ENCODE measurements at places on chromosomes 13 and 19. TPM values are rescaled to one million over a fixed set of nuclear protein-coding genes. Genes with fewer than 3 reads are reported as not detected.
A peak's percentile ranks its signal among the peaks of the same experiment; 100 is the strongest.

DNA sequence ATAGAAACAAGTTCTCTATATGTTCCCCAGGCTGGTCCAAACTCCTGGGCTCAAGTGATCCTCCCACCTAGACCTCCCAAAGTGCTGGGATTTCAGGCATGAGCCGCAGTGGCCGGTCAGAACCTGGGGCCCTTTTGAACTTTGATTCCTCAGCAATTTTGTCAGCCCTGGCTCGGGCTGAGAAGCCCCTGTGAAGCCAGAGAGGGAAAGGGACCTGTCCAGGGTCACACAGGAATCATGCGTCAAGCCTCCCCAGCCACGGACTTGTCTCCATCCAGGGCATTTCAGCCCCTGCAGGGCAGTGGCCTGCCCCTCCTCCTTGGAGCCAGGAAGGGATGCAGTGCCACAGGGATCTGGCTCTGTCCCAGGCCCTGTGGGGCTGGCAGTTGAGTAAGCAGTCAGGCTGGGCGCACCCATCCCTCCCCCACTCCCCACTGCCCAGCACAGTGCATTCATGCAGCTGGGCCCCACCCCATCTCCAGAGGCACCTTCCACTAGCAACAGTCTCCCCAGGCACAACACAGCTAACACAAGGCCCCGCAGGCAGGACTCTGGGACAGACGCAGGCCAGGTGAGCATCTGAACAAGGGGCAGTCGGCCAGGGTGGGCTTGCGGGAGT is at the start of gene CAPS:
Gene CAPS, plus strand, starts transcription at position 516 of the 619 bp plus-strand sequence. CDS start 153 bp downstream, outside the sequence.
- no peaks in the 10 kb centered on the region for H3K4me1 ChIP-seq
- no peaks in the 10 kb centered on the region for H3K36me3 ChIP-seq
- no peak within 1 kb of the TSS for H3K27ac ChIP-seq
- no peak for DNase-seq

DNA sequence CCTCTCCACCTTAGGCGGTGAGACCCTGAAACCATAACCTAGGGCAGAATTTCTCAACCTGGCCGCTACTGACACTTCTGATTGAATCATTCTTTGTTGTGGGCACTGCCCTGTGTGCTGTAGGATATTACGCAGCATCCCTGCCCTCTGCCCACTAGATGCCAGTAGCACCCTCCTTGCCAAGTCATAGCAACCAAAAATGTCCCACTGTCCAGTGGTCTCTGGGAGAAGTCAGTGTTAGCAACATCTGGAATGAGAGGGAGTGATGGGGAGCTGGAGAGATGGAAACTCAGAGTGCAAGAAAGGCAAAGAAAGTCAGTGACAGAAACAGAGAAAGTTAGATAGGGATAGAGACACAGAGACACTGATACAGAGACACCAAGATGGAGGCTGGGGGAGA is 13.6 kb downstream of the KLK4 start:
- H3K27me3 ChIP-seq: peaks cover 48% of the 10 kb centered on the region
- no peak overlapping the region for H3K4me3 ChIP-seq
- H3K36me3 ChIP-seq: no peaks in the 10 kb centered on the region
- H3K4me1 ChIP-seq: peaks cover 2% of the 10 kb centered on the region
- H3K27ac ChIP-seq: no peak overlapping the region
- no peak for DNase-seq

- H3K27ac ChIP-seq: no peak overlapping the region
- no peak overlapping the region for H3K4me3 ChIP-seq
- no peak for DNase-seq
- H3K4me1 ChIP-seq: no peaks in the 10 kb centered on the region
These were observed 23.6 kb upstream of the CCDC124 start for GRCh38 chr19:17909003-17909732.

GRCh38 chr13:78241278-78241919 is 322.8 kb upstream of the EDNRB start:
- no peaks in the 10 kb centered on the region for H3K4me1 ChIP-seq
- H3K36me3 ChIP-seq: no peaks in the 10 kb centered on the region
- H3K27ac ChIP-seq: no peak overlapping the region
- no peak overlapping the region for H3K4me3 ChIP-seq

GRCh38 chr19:35675589-35676140 is 9.3 kb downstream of the UPK1A start:
- no peak overlapping the region for H3K27ac ChIP-seq
- H3K4me3 ChIP-seq: no peak overlapping the region
- peaks cover 2% of the 10 kb centered on the region for H3K36me3 ChIP-seq
- no peak for DNase-seq

DNA sequence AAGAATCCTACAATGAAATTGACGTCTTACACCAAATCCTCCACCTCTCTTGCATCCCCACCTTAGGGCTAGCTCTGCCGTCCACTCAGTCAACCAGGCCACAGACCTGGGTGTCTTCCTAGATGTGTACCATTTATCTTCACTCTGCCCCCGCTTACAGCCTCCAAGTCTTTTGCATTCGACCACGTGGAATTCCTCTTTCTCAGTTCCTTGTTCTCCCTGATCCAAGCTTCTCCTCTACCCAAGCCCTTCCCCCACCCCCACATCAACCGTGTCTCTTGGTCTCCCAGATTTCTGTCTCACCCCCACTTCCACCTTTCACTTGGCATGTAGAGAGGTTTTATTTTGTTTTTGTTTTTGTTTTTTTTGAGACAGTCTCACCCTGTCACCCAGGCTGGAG is 1.2 kb upstream of the DMWD start:
- peaks cover 21% of the 10 kb centered on the region for H3K27me3 ChIP-seq
- H3K4me1 ChIP-seq: peaks cover 42% of the 10 kb centered on the region
- DNase-seq: no peak
- peak overlapping the region; percentile 85 for H3K4me3 ChIP-seq
- peaks cover 3% of the 10 kb centered on the region for H3K36me3 ChIP-seq
- H3K27ac ChIP-seq: peak overlapping the region; percentile 90

- H3K27ac ChIP-seq: no peak overlapping the region
- no peaks in the 10 kb centered on the region for H3K4me1 ChIP-seq
- no peak overlapping the region for H3K4me3 ChIP-seq
- no peaks in the 10 kb centered on the region for H3K36me3 ChIP-seq
- no peak for DNase-seq
These were observed 166.6 kb downstream of the NDFIP2 start for GRCh38 chr13:79647533-79647932.

Gene C1QTNF9
- total RNA-seq: not detected

DNA sequence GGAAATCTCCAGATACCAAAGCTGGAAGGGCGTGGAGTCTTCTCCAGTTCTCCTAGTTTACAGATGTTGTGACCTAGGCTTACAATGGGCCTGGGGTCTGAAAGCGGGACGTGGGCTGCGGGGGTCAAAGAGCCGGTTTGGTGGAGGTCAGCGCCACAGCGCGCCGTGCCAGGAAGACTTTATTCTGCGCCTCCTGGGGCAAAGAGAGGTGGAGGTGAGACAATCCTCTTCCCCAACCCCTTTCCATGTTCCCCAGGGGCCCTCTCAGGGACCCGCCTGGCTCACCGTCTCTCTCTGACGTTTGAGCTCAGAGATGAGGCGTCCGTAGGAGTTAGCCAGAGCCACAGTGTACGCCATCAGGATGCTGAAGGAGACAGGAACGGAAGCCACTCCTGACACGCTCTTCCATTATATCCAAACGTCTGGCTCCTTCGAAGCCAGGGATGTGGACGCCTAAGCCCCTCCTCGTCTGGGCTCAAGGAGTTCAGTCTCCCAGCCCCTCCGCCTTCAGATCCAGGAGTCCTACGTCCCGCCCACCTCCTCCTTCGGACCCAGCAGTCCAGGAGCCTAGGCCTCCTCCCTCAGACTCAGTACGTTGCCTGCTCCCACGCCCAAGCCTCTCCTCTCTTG is 776 bp upstream of the LENG1 start:
- peaks cover 7% of the 10 kb centered on the region for H3K36me3 ChIP-seq
- peak overlapping the region; percentile 99 for H3K4me3 ChIP-seq
- H3K27ac ChIP-seq: peak overlapping the region; percentile 98
- DNase-seq: no peak
- H3K27me3 ChIP-seq: no peaks in the 10 kb centered on the region

Gene MTUS2
- 4.9 TPM for total RNA-seq

Gene SRRM5
- 0.60 TPM for total RNA-seq

Gene SPIB
- total RNA-seq: 3.0 TPM

DNA sequence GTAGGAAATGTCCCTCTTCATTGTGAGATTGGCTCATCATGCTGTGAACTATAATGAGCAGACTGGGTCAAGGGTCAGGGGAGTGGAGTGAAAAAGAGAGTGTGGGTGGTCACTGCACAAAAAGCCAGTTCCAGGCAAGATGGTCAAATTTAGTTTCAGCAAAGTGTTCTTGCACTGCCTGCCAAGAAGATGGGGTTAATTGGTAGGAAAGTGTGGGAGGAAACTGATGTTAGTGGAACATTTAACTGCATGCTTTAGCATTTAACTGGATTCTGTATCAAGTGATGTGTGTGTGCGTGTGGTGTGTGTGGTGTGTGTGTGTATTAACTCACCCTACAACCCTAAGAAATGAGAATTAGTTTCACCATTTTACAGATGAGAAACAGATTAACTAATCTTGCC is 131.6 kb downstream of the COG6 start:
- no peak overlapping the region for H3K4me3 ChIP-seq
- H3K27me3 ChIP-seq: no peaks in the 10 kb centered on the region
- no peaks in the 10 kb centered on the region for H3K4me1 ChIP-seq

Gene HAUS8
- total RNA-seq: 26.2 TPM

- no peak overlapping the region for H3K4me3 ChIP-seq
- no peaks in the 10 kb centered on the region for H3K4me1 ChIP-seq
- no peaks in the 10 kb centered on the region for H3K36me3 ChIP-seq
- no peak for DNase-seq
These were observed 9.8 kb downstream of the ZNF229 start for GRCh38 chr19:44438441-44438840.

DNA sequence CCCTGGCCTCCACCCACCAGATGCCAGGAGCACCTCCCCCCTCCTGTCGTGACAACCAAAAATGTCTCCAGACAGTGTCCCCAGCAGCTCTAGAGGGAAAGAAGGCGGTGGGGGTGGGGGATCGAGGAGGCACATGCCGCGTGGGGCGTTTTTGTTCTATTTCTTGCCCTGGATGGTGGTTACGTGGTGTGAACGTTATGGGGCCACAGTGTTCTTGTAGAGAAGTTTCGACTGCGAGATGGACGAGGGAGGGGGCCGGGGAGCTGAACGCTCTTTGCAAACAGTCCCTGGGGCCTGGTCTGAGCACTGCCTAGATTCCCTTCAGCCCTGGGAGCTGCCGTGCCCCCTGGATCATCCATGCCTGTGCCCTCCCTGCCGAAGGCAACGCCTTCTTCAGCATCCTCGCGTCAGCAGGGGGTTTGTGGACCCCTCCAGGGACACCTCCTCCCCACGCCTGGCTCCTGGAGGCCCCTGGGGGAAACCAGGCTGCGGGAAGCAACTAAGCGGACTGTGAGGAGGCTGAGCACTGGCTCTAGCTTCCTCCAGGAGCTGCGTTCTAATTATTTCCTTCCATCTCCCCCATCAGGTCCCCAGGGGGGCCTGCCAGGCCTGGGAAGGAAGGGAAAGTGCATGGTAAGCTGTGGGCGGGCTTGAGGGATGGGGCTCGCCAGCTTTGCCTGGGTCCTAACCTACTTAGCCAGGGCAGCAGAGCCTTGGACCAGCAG is 131.5 kb downstream of the IER2 start:
- H3K27ac ChIP-seq: no peak overlapping the region
- peaks cover 12% of the 10 kb centered on the region for H3K27me3 ChIP-seq
- H3K36me3 ChIP-seq: no peaks in the 10 kb centered on the region
- no peak overlapping the region for H3K4me3 ChIP-seq
- DNase-seq: no peak
- peaks cover 14% of the 10 kb centered on the region for H3K4me1 ChIP-seq

DNA sequence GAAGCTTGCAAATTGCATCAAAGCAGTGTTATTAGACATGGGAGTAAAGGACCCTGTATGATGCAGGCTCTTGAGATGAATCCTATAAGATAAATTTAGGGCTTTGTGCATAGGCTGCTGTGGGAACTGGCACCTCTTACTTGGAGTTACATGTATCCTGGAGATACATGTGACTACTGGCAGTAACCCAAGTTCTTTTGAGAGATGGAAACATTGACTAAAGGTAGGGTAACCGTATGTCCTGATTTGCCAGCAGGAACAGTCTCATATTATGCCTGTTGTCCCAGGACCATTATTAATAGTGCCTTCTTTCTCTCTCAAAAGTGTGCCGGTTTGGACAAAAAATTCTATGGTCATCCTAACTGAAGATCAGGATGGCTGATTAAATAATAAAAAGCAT is 195.4 kb downstream of the LACC1 start:
- H3K36me3 ChIP-seq: no peaks in the 10 kb centered on the region
- no peak for DNase-seq
- no peaks in the 10 kb centered on the region for H3K4me1 ChIP-seq
- peaks cover 7% of the 10 kb centered on the region for H3K27me3 ChIP-seq
- H3K27ac ChIP-seq: no peak overlapping the region

Gene LILRB1
- 0.42 TPM for total RNA-seq

DNA sequence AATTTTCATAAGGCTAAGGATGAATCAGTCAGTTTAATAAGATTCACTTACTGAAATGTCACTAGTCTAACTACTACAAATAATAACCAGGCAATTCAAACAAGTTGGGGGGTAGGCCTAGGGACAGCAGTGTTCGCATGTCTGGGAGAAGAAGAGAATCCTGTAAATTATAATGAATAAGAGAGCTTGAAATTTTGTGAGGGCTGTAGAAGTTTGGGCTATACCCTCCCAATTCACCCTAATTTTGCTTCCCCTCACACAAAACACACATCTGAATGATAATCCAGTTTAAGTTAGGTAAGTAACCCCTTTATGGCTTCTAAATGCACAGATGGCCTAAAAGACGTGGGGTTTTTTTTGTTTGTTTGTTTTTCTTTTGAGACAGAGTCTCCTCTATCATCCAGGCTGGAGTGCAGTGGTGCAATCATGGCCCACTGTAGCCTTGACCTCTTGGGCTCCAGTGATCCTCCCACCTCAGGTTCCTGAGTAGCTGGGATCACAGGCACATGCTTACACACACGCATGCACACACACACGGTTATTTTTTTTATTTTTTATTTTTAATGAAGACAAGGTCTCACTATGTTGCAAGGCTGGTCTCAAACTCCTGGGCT is 69.9 kb downstream of the TBC1D4 start:
- DNase-seq: no peak
- H3K27ac ChIP-seq: no peak overlapping the region
- H3K4me3 ChIP-seq: no peak overlapping the region
- H3K27me3 ChIP-seq: peaks cover 10% of the 10 kb centered on the region
- no peaks in the 10 kb centered on the region for H3K4me1 ChIP-seq
- peaks cover 2% of the 10 kb centered on the region for H3K36me3 ChIP-seq

Gene BRME1
- total RNA-seq: 1.7 TPM

Gene SIGLEC10
- 2.7 TPM for total RNA-seq

- H3K27ac ChIP-seq: peak overlapping the region; percentile 29
- peak; percentile 19 for DNase-seq
- H3K4me3 ChIP-seq: peak overlapping the region; percentile 85
- no peaks in the 10 kb centered on the region for H3K36me3 ChIP-seq
- peaks cover 8% of the 10 kb centered on the region for H3K4me1 ChIP-seq
These were observed 67.8 kb downstream of the GADD45B start for GRCh38 chr19:2543463-2544442.

- peaks cover 2% of the 10 kb centered on the region for H3K4me1 ChIP-seq
- no peak overlapping the region for H3K4me3 ChIP-seq
- DNase-seq: no peak
- H3K36me3 ChIP-seq: peaks cover 2% of the 10 kb centered on the region
- peak overlapping the region; percentile 45 for H3K27ac ChIP-seq
- H3K27me3 ChIP-seq: peaks cover 17% of the 10 kb centered on the region
These were observed 45.6 kb upstream of the MRI1 start for GRCh38 chr19:13718733-13719132.

Data from T-helper 17 cell (primary cell).